ENCODE measurements at places on chromosomes 3 and 15. TPM values are rescaled to one million over a fixed set of nuclear protein-coding genes. Genes with fewer than 3 reads are reported as not detected.

FMN1 gene
- 3.4 TPM for total RNA-seq

DCP1A gene
- total RNA-seq = 20.5 TPM

- DNase-seq = no peak
Measured at GRCh38 chr3:25836579-25836978, 46.7 kb downstream of the OXSM start.

DNA sequence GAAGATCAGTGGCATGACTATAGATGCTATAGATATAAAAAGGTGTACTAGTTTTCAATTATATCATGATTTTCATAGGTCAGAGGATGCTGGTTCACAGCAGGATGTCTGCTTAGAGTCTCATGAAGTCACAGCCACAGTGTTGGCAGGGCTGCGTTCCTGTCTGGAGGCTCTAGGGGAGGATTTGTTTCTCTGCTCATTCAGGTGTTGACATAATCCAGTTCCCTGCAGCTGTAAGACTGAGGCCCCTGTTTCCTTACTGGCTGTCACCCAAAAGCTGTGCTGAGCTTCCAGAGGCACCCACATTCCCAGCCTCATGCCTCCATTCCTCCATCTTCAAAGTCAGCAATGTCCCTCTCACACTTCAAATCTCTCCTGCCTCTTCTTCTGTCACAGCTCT lies 170.7 kb downstream of the OCA2 start:
- no peak for DNase-seq

DNA sequence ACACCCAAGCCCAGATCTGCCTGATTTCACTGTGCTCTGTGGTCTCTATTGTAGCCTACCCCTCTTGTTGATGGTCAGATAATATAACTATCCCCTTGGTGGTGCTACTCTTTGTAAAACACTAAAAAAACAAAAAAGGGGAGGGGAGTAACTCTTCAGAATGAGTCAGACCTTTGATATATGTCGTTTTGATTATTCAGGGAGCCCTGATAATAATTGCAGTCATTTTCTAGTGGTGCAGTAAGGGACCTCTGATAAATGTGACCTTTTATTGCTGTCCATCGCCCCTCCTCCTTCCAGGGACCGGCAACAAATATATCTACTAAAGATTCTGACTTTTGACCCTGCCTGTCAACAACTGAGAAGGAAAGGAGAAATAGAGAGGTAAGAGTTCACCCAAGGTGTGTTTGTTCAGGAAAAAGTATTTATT lies 45.1 kb upstream of the MAGI1 start:
- DNase-seq = peak; percentile 24

DNA sequence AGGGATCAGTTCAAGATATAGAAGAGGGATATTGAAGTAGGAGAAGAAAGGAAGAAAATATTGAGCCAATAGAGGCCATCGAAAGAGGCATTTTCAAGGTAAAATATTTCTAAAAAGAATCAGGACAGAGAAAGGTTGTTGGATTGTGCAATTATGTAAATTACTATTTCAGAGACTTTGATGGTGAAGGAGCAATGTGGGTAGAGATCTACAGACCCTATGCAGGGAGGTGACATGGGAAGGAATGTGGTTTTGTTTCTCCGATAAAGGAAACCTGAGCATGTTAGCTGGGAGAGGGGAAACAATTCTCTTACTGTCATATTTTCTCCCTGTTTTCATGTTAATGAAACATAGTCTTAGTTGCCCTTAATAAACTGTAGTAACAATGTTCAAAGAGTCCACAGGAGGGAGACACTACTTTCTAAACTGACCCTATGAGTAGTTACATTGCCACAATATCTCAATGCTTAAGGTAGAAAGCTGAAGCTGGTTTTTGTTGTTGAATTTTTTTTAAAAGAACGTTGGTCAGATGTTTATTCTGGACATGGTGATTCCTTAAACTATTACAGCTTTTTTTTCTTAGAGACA lies 133.3 kb downstream of the GRM7 start:
- DNase-seq = peak; percentile 21

TRPC1 gene
- total RNA-seq = 12.4 TPM

- peak; percentile 61 for DNase-seq
Measured at GRCh38 chr3:14203521-14204079, 25.0 kb downstream of the LSM3 start.

GRCh38 chr15:89963301-89964231 lies 37.6 kb upstream of the ZNF710 start:
- DNase-seq = no peak

GRCh38 chr3:192031941-192032340 lies 571.0 kb downstream of the PYDC2 start:
- DNase-seq = no peak

GRCh38 chr15:42275780-42276391 lies 2.7 kb upstream of the TMEM87A start:
- DNase-seq = no peak

DNA sequence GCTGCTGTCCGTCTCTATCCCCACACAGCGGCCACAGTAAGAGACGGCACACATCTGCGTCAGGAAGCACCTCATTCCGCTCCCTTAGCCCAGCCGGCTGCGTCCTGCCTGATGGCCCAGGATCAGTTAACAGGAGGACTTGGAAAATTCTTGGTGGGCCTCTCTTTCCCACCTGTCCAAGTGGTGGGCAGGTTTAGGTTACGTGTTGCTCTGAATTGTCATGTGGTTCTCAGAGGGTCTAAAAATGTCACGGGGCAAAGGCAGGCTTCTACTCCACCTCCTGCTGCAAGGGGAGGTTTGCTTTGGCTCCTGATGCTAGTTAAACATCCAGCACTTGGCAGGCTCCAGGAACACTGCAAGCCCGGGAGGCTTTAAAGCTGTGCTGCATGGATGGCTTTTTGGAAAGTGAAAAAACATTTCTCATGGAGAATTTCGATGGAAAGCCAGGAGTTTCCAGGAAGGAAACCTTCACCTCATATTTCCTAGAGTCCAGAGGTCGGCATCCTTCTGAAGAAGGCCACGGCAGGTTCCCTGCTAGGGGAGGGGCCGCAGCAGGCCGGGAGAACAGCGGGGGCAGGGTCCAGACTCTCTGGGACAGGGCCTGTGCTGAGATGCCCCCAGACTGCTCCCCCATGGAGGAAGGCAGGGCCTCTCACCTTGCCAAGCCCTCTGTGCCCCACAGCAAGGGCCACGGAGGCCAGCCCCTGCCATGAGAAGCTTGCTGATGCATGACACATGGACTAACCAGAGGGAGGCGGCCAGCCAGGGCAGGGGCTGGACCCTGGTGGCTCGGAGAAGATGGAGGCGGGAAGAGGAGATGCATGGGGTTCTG lies 10.8 kb downstream of the CTSH start:
- no peak for DNase-seq

MESP2 gene
- total RNA-seq = not detected

GRCh38 chr15:25415707-25416106 lies 23.1 kb downstream of the UBE3A start:
- no peak for DNase-seq

DNA sequence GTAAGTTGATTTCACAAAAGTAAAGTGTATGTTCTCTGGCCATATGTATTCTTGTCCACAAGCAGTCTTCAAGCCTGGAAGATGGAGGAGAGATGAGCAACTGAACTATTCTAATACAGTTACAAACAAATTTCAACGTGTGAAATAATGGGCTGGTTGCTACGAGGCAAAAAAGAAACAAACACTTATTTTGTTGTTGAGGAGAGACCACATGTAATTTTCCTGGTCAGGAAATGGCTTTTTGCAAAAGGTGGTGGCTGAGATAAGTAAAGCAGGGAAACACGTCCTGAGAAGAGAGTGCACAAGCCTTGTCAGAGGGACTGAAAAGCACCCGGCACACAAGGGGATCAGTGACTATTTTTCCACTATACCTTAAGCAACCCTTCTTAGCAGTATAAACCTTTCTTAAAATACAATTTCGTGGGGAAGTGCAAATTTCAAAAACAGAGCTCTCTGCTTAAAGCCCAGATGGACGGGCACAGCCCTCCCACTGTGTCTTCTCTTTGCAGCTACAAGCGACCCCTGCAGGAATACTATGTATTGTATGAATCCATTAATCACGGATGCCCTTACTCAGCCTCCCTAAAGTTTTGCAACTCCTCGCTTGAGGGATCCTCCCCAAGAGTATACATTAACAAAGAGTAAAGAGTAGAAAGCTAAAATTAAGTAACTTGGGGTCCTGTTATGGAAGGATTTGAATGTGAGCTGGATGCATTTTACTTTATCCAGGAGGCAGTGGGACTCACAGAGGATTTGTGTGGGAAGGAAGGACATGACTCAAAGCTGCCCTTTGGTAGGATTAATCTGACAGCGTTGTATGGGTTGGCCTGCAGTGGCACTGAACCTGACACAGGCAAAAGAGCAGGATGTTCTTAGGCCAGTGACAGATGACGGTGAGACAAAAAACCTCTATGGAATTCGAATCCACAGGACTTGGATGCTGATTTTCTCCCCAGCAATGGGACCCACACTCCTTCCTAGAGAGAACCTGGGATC lies 253.7 kb downstream of the IL5RA start:
- DNase-seq = peak; percentile 29

GRCh38 chr15:57406062-57406772 lies 29.9 kb downstream of the CGNL1 start:
- no peak for DNase-seq

ETV5 gene
- 57.1 TPM for total RNA-seq

DNA sequence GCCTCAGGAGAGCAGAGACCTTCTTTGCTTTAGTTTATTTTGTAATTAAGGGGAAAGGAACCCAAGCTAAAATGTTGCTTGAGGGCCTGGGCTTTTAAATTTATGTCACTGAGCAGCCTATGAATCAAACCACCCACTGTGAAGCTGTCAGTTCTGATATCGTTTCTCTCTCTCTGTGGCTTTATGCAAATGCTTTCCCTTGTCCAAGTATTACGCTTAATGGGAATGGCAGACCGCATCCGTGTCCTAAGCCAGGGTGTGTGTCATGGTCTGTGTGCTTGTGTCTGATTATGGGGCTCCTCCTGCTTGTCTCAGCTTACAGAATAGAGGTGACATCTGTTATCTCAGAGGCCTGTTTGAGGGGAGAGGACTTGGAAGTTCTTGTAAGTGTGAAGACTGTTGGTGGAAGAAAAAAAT lies 82.4 kb downstream of the EBLN2 start:
- no peak for DNase-seq

GRCh38 chr3:170256597-170256996 lies 34.4 kb downstream of the PRKCI start:
- no peak for DNase-seq

ISLR2 gene
- total RNA-seq = not detected

CTDSPL gene
- 23.5 TPM for total RNA-seq

- peak; percentile 50 for DNase-seq
Measured at GRCh38 chr3:40741729-40742128, 217.0 kb downstream of the ZNF621 start.

GRCh38 chr3:46860810-46861604 lies 2.2 kb downstream of the MYL3 start:
- no peak for DNase-seq

- DNase-seq = no peak
Measured at GRCh38 chr15:46580487-46580886, 945.7 kb downstream of the SQOR start.

TRAT1 gene
- total RNA-seq = not detected

MRPS25 gene
- total RNA-seq = 69.0 TPM

GREM1 gene
- not detected for total RNA-seq

DNA sequence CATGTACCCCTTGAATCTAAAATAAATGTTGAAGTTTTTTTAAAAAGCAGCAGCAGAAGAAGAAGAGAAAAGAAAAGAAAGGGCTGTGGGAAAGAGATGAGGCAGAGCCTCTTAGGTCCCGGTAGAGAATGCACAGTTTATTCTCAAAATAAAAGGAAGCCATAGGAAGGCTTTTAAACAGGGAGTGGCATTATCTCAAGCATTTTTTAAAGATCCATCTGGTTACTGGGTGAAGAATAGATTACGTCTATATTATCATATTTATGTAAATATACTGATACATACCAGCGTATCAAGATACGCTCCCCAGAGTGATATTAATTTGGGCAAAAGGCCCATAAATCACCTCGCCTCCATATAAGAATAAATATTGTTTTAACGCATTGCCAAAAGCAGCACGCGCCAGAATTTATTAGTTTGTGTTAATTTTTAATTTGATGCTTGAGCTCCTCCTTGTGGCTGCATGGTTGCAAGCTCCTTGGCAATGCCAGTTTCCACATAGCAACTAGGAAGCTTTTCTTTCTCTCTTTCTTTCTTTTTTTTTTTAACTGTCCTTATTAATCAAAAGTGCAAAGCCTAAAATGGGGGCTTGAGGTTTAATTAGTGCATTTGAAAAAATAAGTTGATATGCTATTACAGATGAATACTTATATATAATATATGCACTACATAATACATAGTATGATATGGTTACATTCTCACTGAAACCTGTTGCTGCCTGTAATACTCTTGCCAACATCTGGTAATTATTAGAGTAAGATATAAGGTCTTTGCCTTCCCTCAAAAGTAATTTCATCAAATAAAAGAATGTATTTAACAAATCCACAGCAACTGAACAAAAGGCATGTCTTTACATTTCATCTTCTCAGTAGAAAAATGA lies 242.8 kb upstream of the UBE2E2 start:
- DNase-seq = no peak

DNA sequence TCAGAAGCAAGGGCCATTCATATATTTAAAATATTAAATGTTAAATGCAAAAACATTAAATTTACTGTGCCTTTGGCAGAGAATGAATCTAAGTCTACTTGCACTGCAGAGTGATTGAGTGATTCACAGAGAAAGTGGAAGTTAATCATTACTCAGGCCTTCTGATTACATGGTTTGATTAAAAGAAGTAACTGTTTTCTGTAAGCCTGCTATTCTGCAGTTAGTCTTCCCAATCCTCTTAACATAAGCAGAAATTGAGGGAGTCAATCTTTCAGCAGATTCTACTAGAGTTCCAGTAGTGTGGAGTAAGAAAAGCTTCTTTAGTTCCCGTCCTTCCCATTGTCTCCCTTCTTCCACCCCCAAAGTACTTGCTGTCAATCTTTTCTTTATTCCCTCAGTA lies 1.5 kb downstream of the NLGN1 start:
- DNase-seq = no peak

DNA sequence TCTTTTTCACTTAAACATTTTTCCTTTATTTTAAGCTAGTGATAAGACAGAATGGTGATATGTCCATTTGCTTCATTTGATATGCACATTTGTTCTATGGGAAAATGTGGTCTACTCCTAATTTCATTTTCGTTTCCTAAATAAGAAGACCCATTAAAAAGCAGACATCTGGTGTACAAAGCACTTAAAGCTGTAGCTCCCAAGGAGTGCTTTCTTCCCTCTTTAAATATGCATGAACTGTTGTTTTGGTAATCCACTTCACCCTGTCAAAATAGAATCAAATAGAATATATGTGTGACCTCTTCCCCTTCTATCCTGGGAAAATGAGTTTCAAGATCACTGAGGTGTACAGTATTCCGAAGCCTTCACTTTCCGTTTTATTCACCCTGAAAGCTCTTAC lies 182.8 kb downstream of the ROBO2 start:
- DNase-seq = no peak

TMCO5A gene
- not detected for total RNA-seq

GRCh38 chr15:74206801-74207281 lies 4.3 kb upstream of the STRA6 start:
- DNase-seq = no peak

DUOX1 gene
- not detected for total RNA-seq

GRCh38 chr15:69523010-69524001 lies 70.7 kb downstream of the RPLP1 start:
- peak; percentile 59 for DNase-seq

GRCh38 chr3:3102751-3103150 lies 7.4 kb downstream of the IL5RA start:
- DNase-seq = no peak

CCDC54 gene
- not detected for total RNA-seq

- DNase-seq = no peak
Measured at GRCh38 chr3:74271541-74271940, 342.9 kb downstream of the CNTN3 start.

GRCh38 chr3:171809611-171809860 lies 747 bp downstream of the PLD1 start:
- no peak for DNase-seq

GRCh38 chr15:27573805-27574485 lies 525.2 kb downstream of the OCA2 start:
- no peak for DNase-seq

Data from HT1080 (cell line).